ENCODE measurements at places on chromosomes 2 and 18.
A peak's percentile ranks its signal among the peaks of the same experiment; 100 is the strongest.

GRCh38 chr2:55451699-55452098 is 32.0 kb upstream of the CCDC88A start:
- DNase-seq, result no peak

- DNase-seq, result no peak
Measured at GRCh38 chr18:72075040-72075439, 469.1 kb downstream of the CBLN2 start.

DNA sequence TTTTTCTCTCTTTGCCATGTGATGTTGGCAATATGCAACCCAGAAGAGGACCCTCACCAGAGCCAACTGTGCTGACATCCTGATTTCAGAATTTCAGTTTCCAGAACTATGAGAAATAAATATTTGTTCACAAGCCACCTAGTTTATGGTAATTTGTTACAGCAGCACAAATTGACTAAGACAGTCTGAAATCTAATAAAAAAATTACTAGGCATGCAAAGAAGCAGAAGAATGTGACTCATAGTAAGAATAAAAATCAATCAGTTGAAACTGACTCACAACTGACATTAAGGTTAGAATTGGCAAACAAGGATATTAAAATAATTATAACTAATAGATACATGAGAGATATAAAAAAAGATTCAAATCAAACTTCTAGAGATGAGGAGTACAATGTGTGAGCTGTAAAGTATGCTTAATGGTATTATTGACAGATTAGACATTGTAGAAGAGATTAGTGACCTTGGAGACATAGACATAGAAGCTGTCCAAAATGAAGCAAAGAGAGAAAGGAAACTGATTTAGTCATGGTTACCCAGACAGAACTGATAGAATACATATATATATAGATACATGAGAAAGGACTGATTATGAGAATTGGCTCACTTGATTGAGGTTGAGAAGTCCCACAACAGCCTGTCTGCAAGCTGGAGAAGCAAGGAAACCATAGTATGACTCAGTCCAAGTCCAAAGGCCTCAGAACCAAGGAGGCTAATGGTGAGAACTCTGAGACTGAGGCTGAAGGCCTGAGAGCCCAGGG is 27.8 kb upstream of the TTC39C start:
- no peak for DNase-seq

GRCh38 chr2:156399224-156399949 is 36.8 kb upstream of the GPD2 start:
- peak; percentile 26 for DNase-seq

GRCh38 chr2:232365621-232366321 is 12.8 kb upstream of the ALPP start:
- DNase-seq, result peak; percentile 33

- DNase-seq, result peak; percentile 6
Measured at GRCh38 chr2:227765788-227766372, 20.2 kb downstream of the SCYGR8 start.

- DNase-seq, result no peak
Measured at GRCh38 chr2:71507476-71507875, 54.1 kb downstream of the DYSF start.

- no peak for DNase-seq
Measured at GRCh38 chr18:62682371-62682770, 33.0 kb upstream of the PHLPP1 start.

DNA sequence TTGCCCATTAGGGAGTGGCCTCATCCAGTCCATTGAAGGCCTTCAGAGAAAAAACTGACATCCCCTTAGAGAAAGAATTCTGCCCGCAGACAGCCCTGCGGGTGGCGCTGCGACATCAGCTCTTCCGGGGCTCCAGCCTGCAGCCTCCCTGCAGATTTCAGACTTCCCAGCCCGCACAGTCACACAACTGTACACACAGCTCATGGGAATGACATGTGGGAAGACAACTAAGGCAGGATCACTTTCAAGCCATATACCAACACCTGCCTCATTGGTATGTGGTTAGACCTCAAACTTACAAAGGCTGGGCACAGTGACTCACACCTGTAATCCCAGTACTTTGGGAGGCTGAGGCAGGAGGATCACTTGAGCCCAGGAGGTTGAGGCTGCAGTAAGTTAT is 24.8 kb upstream of the TUBB6 start:
- peak; percentile 62 for DNase-seq

GRCh38 chr2:142877216-142877838 is at the start of gene KYNU:
TSS of gene KYNU (plus strand) at chr2:142877664. CDS start at chr2:142885368, 7,704 bp downstream.
- peak; percentile 54 for DNase-seq

GRCh38 chr2:43927442-43927841 is 68.3 kb downstream of the LRPPRC start:
- no peak for DNase-seq

- peak; percentile 57 for DNase-seq
Measured at GRCh38 chr2:230671117-230671516, 41.5 kb upstream of the CAB39 start.

DNA sequence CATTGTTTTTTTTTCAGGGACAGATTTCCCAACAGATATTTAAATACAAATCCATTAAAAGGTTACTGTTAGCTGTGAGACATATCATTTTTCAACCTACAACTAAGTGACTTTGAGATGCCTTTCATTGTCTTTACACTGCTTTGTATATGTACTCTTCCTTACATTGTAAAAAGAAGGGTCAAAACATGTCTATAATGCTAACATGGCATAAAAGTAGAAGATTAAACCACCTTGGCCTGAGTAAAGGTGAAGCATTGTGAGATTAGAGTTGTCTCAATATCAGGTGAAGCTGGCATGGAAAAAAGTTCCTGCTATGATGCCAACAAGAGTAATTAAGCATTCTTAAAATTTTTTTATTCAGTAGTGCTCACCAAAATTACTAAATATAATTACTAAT is 1508.5 kb upstream of the NXPH2 start:
- DNase-seq, result no peak

- DNase-seq, result no peak
Measured at GRCh38 chr18:80042785-80043184, 8.6 kb downstream of the RBFA start.

- no peak for DNase-seq
Measured at GRCh38 chr18:75592527-75592926, 165.0 kb upstream of the SMIM21 start.

- peak; percentile 84 for DNase-seq
Measured at GRCh38 chr2:215401896-215402379, 33.9 kb downstream of the FN1 start.

- DNase-seq, result no peak
Measured at GRCh38 chr2:45003579-45004551, 5.4 kb downstream of the SIX2 start.

DNA sequence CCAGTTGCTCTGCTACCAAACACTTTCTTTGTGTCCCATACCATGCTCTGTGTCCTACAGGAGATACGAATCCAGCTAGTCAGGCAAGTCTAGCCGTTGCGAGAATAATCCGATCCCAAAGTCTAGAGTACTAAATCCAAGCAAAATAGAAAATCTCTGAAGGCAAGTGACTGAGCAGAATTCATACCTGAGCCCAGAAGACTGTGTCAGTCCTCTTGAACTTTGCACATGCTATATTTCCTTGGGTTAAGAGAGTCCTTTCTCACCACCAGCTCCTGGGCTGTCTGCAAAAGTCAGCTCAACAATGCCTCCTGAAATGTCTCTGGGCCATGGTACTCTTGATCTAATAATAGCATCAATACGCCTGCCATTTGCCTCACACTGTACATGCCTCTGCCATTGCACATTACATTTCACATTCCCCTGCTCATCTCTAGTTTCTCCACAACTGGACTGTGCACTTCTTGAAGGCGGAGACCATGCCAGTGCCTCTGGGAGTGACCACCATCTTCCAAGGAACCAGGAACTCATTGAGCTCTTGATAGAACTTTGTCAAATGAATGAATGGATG is 265.8 kb upstream of the ID2 start:
- DNase-seq, result no peak

GRCh38 chr2:150274108-150274507 is 213.4 kb downstream of the RND3 start:
- DNase-seq, result no peak

DNA sequence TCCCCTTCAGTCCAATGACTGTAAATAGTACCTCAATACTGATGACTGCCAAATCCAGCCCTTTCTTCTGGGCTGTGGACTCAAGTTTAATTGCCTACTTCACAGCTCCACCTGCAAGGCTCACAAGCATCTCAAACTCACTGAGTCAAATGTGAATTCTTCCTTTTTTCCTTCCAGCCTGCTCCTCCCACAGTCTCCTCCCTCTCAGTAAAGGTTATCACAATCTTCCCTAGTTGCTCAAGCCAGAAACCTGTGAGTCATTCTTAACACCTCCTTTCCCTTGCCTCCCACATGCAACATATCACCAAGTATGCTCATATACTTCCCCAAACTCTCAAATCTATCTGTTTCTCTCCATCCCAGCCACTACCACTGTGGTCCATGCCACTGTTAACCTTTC is 3.7 kb upstream of the MFSD6 start:
- peak; percentile 15 for DNase-seq

GRCh38 chr2:130378898-130379214 is 23.0 kb downstream of the PTPN18 start:
- no peak for DNase-seq

DNA sequence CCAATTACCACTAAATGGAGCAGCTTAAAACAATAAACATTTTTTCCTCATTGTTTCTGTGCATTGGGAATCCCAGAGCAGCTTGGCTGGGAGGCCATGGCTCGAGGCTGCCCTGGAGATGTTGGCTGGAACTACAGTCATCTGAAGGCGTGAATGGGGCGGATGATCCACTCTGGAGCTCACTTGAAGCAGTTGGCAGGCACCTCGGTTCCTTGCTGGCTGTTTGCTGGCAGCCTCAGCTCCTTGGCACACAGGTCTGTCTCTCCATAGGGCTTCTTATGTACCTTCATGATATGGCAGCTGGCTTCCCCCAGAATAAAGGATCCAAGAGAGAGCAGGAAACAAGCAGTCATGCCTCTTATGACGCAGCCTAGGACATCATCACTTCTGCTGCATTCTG is 227.0 kb upstream of the COPS8 start:
- no peak for DNase-seq

GRCh38 chr2:161415987-161416707 is at the start of gene TBR1:
TSS of gene TBR1 (plus strand) at chr2:161416297. CDS start at chr2:161416411, 114 bp downstream.
- DNase-seq, result no peak

DNA sequence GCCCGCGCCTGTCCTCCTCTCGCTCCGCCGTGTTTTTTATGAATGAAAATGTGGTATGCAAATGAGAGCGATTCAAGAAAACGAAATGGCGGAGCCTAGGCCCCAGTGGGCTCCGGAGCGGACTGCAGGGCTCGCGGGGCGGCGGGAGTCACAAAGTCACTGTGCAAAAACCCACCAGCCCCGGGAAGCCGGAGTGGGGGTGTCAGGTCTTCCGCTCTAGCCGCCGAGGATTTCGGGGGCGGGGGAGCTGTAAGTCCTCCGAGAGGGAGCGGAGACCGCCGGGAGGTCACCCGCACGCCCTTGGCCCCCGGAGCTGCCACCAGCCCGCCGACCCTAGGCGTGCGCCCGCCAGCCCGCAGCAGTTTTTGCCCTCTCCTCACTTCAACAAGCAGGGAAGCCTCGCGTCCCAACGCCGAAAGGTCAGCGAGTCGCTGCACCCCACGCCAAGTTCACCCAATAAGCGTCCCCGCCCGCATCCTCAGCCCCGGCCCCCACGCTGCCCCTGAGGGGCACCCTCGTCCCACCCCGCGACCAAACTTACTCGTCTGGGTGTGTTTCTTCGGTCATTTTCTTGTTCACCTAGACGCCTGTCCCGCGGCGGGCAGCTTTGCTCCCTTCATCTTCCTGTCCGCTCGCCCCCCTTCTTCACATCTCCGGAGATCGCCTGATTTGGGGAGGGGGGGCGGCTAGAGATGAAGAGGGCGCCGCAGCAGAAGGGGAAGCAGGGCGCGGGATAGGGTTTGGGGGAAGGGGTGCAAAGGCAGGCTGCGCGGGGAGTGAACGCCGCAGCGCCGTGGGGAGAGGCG is 775 bp downstream of the SPRED2 start:
- peak; percentile 46 for DNase-seq

DNA sequence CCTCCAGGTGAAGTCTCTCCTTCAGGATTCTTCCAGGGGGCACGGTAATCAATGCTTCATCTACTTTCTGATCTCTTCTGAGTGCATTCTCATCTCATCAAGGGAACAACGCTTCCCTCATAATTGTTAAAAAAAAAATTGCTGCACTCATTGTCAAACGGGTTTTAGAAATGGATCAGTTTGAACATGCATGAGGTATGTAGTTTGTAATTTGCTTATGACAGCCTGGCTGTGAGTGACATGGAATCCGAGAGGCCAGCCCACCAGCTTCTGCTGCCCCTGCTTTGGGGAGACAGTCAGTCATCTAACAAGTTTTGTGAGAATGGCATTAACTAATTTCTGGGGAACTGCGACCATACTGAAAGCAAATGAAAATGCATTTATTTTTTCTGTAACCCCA is 791.9 kb upstream of the SOX11 start:
- DNase-seq, result no peak

DNA sequence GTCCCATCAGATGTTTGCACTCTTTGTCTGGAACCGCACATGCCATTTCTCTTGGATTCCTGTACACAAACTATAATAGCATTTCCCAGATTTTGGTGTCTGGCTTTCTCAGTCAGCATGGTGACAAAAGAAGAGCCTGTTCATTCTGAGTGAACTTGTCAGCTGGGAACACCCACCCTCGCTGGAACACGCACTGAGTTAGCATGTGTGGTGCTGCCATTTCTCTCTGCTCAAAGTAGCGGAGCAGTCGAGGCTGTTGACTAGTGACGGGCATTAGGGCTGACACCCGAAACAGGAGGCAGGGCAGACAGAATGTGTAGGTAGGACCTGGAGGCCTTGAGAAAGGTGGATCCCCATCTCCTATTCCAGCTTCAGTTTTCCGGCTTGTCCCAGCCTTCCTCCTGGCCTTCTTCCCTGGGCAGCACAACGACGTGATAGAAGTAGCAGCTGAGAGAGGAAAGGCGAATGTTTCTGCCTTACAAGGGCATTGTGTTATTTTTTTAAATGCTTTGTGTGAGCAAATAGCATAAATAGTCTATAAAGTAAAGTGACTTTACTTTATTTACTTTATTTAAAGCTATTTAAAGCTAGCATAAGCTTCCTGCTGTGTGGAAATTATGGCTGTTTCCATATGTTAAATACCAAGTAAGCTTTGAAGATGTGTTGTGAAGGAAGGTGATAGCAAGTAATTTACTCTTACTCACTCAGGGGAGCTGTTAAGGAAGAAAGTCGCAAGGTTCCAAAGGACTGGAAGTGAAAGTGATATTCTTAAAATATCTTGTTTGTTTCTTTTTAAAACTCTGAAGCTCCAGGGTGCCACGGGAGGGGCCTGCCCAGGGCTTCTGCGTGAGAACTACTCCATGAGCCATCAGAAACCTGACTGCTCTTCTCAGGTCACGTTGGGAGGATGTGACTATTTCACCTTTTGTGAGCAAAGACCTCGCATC is 272.6 kb downstream of the NEDD4L start:
- DNase-seq, result no peak

- no peak for DNase-seq
Measured at GRCh38 chr2:46480562-46480961, 1.2 kb downstream of the TMEM247 start.
